ENCODE measurements at places on chromosomes 12 and 14.

- no peaks in the 10 kb centered on the region for H3K27me3 ChIP-seq
- no peaks in the 10 kb centered on the region for H3K4me1 ChIP-seq
- H3K36me3 ChIP-seq = no peaks in the 10 kb centered on the region
- H3K27ac ChIP-seq = no peak overlapping the region
- no peak for DNase-seq
Observed at GRCh38 chr12:119826661-119827445, 50.3 kb downstream of the CIT start.

DNA sequence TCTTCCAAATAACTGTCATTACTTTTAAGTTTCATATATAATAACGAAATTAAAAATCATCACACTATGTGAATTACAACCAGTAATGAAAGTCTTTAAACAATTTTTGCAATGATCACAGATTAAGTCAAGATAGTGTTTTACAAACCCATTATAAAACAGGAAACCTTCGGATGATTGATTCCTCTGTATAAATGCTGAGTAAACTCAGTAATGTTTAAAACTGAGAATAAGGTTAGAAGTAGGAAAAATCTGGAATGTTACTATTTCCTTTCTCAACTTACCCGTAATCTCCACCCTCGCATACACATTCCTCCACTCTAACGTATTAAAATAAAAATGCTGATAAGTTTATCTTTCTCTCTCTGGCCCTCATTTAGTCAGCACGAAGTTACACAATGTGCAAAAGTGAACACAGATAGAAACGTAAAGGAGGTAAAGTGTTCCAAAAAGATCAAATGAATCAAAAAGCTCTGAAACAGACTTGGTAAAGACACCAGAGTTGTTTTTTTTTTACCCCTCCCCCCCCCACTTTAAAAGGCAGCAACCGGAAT lies 1.6 kb downstream of the ZFC3H1 start:
- H3K4me1 ChIP-seq = peaks cover 44% of the 10 kb centered on the region
- H3K27ac ChIP-seq = no peak overlapping the region

DNA sequence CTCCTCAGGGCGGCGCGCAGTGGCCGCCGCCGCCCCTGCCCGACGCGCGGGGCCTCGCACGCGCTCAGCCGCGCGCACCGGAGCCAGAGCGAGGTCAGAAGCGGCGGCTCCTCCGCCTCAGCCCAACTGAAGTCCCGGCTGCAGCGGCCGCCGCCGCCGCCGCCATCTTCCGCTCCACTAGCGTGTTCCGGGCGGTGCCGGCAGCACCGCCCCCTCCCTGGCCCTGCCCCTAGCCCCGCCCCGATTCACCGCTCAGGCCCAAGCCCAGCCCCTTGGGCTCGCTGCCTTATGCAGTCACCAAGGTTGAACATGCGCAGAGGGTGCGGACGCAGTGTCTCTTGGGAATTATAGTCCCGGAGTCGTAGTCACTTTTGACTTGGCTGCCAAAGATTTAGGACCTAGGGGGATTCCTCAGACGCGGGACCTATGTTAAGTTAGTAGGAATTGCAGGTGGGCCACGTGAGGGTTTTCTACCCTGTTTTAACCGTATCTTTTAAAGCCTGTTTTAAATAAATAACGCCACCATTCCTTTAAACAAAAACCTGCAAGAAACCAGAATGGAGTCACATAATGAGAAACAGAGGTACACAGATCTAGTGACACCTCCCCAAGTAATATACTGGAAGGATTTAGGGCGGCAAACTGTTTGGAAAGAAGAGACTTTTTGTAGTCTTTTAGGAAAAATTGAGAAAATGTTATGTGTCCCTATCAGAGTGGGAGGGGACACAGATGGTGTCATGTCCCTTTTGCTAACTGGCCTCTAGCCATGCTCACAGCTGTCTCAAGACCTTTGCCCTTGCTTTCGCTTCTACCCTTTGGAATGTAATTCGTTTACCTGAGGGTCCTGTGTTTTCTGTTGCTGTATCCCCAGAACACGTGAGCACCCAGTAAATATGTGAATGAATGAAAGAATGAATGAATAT lies at the start of gene PPTC7:
Gene PPTC7 (minus strand): TSS at position 182 of the 923 bp plus-strand sequence. CDS start 287 bp downstream, outside the sequence.
- H3K36me3 ChIP-seq = no peaks in the 10 kb centered on the region
- no peaks in the 10 kb centered on the region for H3K27me3 ChIP-seq
- peak; percentile 98 for DNase-seq
- H3K4me3 ChIP-seq = peak within 1 kb of the TSS; percentile 96
- H3K4me1 ChIP-seq = peaks cover 62% of the 10 kb centered on the region

DNA sequence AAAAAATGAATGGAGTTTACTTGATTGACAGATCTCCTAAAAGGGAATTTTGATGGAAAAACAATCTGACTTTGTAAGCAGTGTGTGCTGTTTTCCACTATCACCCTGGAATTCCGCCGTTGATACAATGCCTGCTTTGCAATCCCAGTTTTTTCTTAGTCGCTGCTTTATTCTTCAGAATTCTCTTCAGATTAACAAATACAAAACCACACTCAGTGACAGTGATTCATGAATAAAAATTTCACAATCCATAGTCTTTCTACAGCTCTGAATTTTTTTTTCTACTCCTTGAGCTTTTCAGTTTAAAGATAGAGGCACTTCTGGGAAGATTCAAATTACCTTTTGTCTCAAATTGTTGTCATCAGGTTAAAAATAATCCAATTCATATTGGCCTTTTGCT lies 44.6 kb upstream of the KITLG start:
- no peak overlapping the region for H3K4me3 ChIP-seq
- peaks cover 3% of the 10 kb centered on the region for H3K4me1 ChIP-seq
- no peak for DNase-seq

DNA sequence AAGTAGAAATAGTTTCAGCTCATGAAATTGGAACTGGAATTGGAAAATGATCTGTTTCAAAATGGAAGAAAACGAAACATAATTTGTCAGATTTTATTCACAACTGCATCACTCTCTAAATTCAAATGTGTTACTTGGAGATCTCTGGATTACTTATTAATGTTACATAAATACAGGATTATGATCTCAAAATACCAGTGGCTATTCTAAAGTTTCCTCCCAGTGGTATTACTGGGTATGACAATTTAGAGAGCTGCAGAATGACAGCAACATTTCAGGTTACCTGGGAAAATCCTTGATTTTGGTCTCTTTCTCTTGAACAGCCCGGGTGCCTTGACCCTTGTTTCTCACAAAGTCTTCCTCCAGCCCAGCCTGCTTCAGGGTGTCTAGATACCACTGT lies 14.2 kb downstream of the FAM161B start:
- H3K4me3 ChIP-seq = no peak overlapping the region
- DNase-seq = no peak
- no peak overlapping the region for H3K27ac ChIP-seq
- no peaks in the 10 kb centered on the region for H3K4me1 ChIP-seq
- no peaks in the 10 kb centered on the region for H3K27me3 ChIP-seq

- H3K27me3 ChIP-seq = peaks cover 6% of the 10 kb centered on the region
- H3K36me3 ChIP-seq = no peaks in the 10 kb centered on the region
- no peaks in the 10 kb centered on the region for H3K4me1 ChIP-seq
- DNase-seq = peak; percentile 45
Observed at GRCh38 chr14:105746124-105746514, 219.7 kb downstream of the TMEM121 start.

GRCh38 chr12:18320036-18320617 lies 58.8 kb downstream of the PIK3C2G start:
- no peaks in the 10 kb centered on the region for H3K36me3 ChIP-seq
- no peak for DNase-seq
- H3K27ac ChIP-seq = no peak overlapping the region
- H3K4me1 ChIP-seq = peaks cover 9% of the 10 kb centered on the region

- no peak for DNase-seq
- H3K27me3 ChIP-seq = no peaks in the 10 kb centered on the region
- H3K36me3 ChIP-seq = no peaks in the 10 kb centered on the region
- H3K4me1 ChIP-seq = no peaks in the 10 kb centered on the region
- H3K4me3 ChIP-seq = no peak overlapping the region
- H3K27ac ChIP-seq = no peak overlapping the region
Observed at GRCh38 chr14:91729756-91730155, 2.1 kb downstream of the CATSPERB start.
